ENCODE measurements at places on chromosomes 5 and 9.
A peak's percentile ranks its signal among the peaks of the same experiment; 100 is the strongest.

DNA sequence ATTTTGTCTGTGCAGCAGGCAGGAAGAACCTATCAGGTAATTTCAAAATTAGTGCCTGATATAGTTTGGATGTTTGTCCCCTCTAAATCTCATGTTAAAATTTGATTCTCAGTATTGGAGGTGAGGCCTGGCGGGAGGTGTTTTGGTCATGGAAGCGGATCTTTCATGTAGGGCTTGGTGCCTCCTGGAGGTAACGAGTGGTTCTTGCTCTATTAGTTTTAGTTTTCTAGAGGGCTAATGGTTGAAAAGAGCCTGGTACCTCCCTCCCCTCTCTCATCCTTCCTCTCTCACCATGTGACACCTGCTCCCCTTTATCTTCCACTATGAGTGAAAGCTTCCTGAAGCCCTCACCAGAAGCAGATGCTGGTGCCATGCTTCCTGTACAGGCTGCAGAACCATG is 106.3 kb downstream of the DRD1 start:
- DNase-seq: no peak

DNA sequence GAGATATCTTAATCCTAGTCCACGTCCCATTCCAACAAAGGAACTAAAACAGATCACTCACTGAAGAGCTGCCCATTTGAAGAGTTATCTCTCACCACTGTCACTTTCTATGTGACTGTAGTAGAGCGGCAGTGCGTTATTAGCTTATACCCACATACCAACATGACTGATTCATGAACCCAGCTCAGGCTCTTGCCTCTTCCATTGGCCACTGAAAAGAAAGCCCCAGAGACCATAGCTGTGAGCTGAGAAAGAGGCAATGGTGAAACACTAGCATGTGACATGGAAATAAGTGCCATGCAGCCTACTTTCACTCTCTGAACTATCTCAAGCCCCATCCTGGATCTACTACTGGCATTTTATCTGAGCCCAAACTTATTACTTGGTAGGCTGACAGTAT is 151.7 kb upstream of the MOCS2 start:
- DNase-seq: no peak

GRCh38 chr9:127689329-127690000 is 17.3 kb upstream of the CFAP157 start:
- DNase-seq: no peak

DNA sequence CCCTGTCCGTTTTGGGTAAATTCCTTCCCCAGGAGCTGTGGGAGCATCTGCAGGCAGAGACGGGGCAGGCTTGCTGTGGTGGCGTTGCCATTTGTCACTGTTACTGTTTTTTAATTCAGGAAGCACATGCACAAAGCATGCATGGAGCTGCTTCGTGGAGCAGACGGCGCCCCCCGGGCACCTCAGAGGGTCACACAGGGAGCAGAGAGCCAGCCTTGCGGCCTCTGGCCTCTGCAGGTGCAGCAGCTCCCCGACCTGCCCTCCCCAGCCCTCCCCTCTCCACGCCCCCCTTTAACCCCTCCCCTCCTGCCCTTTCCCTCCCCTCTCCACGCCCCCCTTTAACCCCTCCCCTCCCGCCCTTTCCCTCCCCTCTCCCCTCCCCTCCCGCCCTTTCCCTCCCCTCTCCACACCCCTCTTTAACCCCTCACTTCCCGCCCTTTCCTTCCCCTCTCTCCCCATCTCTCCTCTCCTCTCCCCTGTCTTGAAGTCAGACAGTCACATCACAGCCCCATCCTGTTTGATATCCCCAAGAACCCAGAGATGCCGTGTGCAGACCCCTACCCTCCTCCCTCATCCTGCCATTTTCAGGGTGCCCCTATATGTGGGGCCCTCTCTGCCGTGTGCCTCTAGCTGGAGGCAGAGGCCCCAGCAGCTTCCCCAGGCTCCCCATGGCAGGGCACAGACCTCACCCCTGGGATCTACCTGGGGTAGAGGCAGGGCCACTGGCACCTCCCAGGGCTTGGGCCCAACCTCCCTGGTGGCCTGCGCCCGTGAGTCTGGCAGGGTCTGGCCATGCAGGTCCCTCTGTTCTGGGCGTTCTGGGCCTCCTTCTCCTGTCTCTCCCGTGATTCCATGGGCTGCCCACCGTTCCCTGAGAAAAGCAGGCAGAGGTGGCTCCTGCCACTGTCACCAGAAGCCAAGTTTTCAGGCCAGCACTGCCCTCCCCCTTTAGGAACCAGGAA is 29.6 kb upstream of the UBAC1 start:
- peak; percentile 37 for DNase-seq

DNA sequence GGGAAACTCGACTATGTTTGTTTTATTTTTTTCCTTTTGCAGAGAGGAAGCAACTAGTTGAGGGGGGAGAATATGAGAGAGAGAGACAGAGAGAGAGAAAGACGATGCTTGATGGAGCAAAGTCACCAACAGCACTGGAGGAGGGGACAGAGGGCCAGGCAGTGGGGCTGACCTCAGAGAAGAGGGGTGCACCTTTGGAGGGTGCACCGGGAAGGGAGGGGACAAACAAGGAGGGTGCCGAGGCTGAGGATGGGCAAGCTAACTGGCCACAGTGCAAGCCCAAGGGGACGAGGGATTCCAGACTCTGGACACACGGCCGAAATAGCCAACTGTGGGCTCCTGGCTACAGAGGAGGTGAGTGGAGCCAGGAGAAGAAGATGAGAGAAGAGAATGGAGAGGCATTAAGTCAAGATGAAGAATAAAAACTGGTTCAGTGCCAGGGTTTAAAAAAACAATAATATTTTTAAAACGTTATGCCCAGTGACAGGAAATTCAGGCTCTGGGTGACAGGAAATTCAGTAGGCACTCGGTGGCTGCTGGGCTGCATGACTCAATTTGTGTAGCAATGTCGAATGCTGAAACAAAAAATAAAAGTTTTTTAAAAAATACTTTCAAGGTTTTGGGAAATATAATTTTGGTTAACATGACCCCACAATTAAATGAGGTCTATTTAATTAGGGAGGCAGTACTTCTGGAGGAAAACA is 13.3 kb upstream of the GLRX start:
- DNase-seq: no peak

- no peak for DNase-seq
Measured at GRCh38 chr5:80357671-80358070, 37.9 kb downstream of the SPZ1 start.

Data from midbrain (tissue), 1 donor.